ENCODE measurements at places on chromosomes 7 and 10. TPM values are rescaled to one million over a fixed set of nuclear protein-coding genes. Genes with fewer than 3 reads are reported as not detected.

Gene OR9A2
- not detected for total RNA-seq

DNA sequence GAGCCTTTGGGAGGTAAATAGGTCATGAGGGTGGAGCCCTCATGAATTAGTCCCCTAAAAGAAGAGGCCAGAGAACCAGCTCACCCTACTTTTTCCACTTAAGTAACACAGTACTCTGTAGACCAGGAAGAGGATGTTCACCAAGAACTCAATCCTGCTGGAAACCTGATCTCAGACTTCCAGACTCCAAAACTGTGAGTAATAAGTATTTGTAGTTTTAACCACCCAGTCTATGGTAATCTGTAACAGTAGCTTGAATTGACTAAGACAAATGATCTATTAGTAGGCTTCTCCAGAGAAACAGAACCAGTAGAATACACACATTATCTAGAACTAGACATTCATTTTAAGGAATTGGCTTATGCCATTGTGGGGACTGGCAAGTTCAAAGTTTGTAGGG lies 51.5 kb downstream of the ANKMY2 start:
- DNase-seq, result no peak

Gene ERVW-1
- total RNA-seq, result not detected

Gene ITIH2
- not detected for total RNA-seq

Gene OR13A1
- not detected for total RNA-seq

Gene TIAL1
- 97.6 TPM for total RNA-seq

DNA sequence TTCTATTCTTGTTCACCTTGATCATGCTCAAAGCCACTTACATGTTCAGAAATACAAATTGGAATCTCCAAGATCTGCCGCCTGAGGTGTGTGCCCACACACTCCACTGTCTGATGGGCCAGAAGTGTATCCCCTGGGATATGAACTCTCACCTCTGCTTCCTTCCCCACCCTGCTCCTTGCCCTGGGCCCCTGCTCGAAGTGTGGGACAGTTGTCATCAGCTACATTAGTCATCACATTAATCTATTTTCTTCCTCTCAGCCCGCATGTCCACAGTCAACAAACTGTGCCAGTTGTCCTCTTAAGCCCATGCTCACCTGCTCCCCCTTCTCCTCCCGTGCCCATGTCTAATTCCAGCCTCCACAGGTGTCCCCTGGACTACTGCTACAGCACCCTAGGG lies 154.7 kb downstream of the PTPN20 start:
- no peak for DNase-seq

DNA sequence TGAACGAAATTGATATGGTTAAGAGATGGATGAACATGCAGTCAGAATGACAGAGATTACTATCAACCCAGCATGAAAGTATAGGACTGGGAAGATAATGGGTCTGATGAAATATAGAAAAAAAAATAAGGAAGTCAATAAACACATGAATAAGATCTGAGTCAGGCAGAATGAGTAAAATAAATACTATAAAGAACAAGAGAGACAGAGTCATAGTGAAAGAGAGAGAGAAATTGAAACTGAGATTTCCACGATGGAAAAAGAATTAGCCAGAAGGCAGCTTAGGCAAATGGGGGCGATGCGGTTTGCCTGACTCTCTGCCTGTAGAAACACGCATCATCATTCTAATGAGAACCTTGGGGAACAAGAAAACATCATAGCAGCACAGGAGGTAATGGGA lies 26.6 kb downstream of the SEMA3D start:
- DNase-seq, result no peak

- no peak for DNase-seq
Measured at GRCh38 chr7:466465-467191, 53.0 kb downstream of the PDGFA start.
